ENCODE measurements at places on chromosomes 3 and 15. TPM values are rescaled to one million over a fixed set of nuclear protein-coding genes. Genes with fewer than 3 reads are reported as not detected.

- DNase-seq, result no peak
These were observed 15.2 kb upstream of the MME start for GRCh38 chr3:155064920-155065319.

MUC13 gene
- not detected for total RNA-seq

DNA sequence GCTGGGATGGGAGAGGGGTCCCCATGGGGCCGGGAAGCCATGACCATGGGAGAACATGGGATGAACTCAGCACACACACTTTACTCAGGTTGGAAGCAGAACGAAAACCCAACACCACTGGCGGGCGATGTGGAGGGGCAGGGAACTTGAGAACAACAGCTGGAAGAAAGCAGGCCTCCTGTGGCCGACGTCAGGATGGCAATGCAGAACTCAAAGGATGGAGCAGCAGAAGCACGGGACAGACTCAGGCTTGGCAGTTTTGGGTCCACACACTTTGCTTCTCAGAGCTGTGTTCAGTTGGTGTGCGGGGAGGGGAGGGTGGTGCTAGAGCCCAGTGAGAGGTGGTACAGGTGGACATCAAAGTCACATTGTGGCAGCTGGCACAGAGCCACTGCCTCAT is 80.7 kb downstream of the SEC22A start:
- DNase-seq, result no peak

DNA sequence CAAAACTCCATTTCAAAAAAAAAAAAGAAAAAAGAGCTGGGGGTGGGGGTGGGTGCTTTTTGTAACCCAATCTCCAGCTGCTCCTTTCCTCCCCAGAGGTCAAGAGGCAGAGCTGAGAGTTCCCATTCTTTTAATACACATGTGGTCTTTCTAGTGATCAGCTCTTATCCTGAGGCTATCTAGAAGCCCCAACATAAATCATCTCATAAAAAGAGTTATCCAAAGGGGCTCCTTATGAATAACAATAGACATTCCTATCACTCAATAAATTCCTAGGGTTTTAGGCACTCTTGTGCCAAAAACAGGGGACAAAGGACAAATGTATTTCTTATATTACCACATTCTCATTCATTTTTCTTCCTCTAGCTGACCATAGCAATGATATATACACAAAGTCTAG is 25.1 kb upstream of the GAP43 start:
- peak; percentile 9 for DNase-seq

DNA sequence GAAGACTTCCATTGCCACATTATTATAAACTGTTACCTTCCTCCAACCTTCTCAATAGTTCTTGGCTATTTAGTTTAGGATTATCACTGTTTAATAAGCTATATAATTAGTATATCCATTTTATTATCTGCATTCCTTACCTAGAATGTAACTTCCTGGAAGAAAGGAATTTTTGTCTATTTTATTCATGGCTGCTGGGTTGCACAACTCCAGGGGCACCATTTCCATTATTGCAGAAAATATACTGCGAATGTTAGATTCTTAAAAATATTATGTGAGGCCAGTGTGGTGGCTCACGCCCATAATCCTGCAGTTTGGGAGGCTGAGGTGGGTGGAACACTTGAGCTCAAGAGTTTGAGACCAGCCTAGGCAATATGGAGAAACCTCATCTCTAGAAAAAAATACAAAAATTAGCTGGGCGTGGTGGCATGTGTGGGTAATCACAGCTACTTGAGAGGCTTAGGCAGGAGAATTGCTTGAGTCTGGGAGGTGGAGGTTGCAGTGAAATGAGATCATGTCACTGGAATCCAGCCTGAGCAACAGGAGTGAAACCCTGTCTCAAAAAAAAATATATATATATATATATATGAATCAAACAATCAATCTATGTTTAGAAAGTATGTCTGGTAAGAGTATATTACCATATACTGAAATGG is 19.9 kb downstream of the CLDN1 start:
- DNase-seq, result peak; percentile 31

IL17RE gene
- not detected for total RNA-seq

DNA sequence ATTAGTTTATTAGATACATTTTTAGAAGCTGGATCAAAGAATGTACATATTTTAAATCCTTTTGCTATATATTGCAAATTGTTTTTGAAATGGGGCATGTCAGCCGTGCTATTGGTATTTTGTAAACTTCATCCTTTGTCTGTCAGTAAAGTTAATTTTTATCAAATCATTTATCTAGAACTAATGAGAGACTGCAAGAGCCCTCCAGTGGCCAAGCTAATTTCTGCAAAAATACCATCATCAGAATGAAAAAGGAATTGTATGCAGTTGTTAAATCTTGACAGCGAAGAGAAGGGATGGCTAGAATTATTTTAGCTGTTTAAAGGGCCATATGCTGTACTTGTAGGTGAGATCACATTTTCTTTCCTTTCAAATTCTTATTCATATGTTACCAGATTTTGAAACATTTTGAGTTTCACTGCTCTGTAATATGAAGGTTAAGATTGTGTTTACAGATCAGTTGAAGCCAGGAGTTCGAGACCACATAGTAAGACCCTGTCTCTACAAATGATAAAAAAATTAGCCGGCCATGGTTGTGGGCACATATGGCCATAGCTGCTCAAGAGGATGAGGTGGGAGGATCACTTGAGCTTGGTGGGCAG is 8.1 kb upstream of the CLDN11 start:
- peak; percentile 49 for DNase-seq

TMEM212 gene
- not detected for total RNA-seq

GRCh38 chr3:141875893-141876380 is 506 bp upstream of the ATP1B3 start:
- DNase-seq, result peak; percentile 69

INSYN1 gene
- not detected for total RNA-seq

FSIP1 gene
- 2.1 TPM for total RNA-seq

WDR93 gene
- total RNA-seq, result 0.48 TPM

PRTG gene
- 13.3 TPM for total RNA-seq

DNA sequence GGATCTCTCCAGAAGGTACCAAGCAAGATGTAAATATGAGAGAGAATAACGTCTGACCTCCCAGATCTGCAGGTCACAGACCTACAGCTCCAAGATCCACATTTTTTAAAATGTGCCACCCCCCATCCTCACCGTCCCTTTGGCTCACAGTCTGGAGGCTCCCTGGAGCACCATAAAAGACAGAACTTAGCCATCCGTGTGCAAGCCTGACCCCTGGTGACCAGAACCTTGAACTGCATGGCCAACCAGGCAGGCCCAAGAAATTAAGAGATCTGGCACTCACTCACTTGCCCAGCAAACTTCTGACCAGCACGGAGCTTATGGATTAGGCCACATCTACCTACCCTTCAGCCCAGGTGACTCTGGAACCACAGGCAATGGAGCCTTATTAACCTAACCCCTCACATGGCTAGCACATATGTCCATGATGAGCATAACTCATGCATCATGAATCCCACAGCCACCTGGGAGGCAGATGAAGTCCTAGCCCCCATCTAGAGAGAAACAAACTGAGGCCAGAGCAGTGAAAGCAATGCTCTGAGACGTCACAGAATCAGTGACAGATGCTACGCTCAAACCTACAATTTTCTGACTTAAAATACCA is 275.3 kb downstream of the UACA start:
- DNase-seq, result peak; percentile 72

HYAL3 gene
- 12.0 TPM for total RNA-seq

GRCh38 chr15:76161153-76162035 is 101.6 kb downstream of the TMEM266 start:
- no peak for DNase-seq

DNA sequence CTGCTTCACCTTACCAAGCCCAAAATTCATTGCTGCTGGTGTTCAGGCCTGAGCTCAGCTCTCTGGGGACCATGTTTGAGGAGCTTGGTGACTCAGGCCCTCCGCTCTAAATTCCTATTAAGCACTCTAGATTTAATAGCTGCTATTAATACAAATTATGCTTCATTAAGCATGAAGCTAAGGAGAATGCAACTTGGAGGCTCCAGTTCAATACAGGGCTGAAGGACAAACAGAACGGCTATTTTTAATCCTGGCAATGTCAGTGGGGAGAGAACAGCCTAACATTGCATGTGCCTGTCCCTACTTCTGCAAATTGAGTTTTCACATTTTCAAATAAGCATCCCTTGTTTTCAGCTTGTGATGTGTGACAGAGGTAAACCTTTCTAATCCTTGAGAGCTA is 80.1 kb upstream of the TRIM42 start:
- no peak for DNase-seq

DNA sequence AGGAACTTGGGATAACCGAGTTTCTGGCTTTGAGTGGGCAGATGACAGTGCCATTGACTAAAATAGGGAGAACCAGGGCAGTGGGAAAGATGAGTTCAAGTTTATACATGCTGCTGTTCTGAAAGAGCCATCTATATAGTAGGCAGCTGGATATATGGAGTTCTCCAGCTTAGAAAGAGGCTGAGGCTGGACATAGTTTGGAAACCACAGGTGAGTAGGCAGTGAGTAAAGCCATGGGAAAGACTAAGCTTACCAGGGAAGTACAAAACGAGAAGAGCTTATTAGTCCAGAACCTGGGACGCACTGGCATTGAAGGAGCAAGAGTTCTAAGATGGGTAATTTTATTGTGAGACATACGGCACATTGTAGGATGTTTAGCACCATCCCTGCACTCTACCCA is 54.2 kb downstream of the MSL2 start:
- DNase-seq, result no peak

DNA sequence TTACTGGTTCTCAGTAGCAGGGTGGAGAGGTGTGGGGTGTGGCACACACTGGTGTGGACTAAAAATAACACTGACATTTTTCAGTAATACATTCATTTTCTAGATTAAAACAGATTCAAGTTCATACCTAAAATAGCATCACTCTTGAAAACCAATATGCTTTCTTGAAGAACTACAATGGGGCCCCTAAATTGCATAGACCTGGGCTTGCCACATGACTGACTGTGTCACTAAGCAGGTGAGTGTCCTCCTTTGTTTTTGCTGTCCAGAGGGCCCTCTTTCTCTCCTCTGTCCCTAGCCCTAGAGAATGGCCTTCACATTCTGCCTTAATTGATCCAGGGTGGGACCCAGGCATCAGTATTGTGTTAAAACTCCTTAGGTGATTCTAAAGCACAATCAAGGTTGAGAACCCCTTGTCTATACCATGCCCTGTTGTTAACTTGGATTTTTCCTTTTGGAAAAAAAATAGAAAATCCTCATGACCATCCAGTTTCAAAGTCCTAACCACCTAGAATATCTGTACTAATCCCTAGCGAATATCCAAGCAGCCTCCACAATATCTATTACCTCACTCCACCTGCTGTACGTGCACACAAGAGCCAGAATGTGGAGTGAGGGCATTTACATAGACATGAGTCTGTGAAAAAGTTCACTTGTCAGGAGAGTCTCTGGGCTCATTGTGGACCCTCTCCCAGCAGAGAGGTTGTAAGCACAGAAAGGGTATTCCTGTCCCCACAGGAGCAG is 18.7 kb upstream of the TMEM41A start:
- no peak for DNase-seq

GRCh38 chr15:39623529-39623931 is 42.7 kb downstream of the THBS1 start:
- DNase-seq, result peak; percentile 24

GOLGA8R gene
- 0.24 TPM for total RNA-seq

NCBP2 gene
- total RNA-seq, result 80.0 TPM

DNA sequence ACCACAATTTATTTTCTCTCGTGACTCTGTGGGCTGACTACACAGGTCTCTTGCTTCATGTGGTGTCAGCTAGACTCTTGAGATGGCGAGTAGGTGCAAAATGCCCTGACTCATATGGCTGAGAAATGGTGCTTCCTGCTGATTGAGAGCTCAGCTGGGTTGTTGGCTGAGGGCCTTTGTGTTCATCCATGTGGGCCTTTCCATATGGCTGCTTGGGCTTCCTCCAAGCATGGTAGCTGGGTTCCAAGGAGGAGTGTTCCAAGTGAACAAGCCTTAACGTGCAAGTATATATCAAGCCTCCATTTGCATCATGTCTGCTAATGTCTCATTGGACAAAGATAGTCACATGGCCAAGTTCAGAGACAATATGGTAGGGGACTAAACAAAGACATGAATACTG is 164.0 kb downstream of the PDCD6IP start:
- no peak for DNase-seq

GRCh38 chr3:143226678-143227291 is 107.2 kb downstream of the CHST2 start:
- DNase-seq, result no peak

C3orf22 gene
- total RNA-seq, result not detected

- no peak for DNase-seq
These were observed 43.5 kb downstream of the IDH2 start for GRCh38 chr15:90058775-90059174.

GRCh38 chr15:78207641-78208340 is 26.6 kb downstream of the ACSBG1 start:
- no peak for DNase-seq

DNA sequence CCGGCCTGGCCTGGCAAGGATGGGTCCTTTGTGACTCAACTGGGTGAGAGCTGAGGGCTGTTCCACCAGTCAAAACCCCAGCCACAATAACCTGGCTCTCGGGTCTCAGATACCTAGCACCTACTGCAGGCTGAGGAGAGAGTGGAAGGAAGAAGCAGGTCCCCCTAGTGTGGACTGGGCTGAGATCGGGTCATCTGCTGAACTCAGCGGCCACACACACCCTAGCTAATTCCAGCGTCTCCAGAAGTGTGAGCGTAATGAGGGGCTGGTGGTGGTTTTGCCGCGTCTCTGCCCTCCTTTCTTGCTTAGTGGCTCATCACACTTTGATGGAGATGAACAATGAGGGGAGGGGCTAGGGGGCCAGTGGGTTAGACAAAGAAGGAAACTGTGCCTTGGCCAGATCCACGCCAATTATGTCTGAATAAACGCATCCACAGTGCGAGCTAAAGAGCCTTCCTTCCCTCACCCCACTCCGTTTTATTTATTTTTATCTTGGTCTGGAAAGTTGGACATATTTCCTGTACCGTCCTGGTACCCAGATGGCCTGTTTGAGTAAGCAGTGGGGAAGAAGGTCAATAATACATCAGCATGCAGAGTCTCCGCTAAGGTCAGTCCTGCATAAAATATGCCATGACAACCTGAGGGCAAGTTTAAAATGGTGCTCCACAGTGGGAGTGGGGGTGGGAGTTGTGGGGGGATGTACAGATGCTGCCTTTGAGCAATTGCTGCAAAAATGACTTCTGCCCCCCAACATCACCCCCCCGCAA is 370.0 kb downstream of the WDR72 start:
- no peak for DNase-seq

DNA sequence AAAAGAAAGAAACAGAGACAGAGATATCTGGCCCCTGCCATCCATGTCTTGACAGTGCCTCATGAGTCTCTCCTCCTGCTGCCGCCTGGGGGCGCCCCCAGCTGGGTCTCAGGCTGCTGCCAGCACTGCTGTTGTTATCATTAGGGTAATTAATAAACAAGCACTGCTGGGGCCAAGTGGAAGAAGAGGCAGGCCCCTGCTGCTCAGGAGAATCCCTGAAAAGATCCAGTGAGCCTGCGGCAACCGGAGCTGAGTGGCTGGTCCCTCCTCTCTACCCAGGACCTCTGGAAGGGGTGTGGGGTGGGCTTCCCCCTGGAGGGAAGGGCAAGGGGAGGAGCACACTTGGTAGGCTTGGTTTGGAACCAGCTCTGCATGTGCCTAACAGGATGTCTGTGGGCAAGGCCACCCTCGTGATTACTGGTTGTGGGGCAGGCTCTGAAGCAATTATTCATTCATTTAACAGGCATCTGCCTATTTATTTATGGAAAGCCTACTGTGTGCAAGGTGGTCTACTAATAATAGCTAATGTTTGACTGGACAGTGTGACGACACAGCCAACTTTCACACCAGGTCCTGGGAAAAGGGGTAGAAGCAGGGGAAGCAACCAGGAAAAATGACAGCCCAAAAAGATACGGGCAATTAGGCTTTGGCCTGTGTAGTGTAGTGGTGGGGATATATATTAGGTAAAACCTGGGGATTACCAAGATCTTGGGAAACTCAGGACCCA is 1.2 kb upstream of the TYRO3 start:
- DNase-seq, result peak; percentile 74

ULK3 gene
- 15.1 TPM for total RNA-seq

All from RPMI7951 (cell line).